ENCODE measurements at places on chromosomes 6 and 20.

DNA sequence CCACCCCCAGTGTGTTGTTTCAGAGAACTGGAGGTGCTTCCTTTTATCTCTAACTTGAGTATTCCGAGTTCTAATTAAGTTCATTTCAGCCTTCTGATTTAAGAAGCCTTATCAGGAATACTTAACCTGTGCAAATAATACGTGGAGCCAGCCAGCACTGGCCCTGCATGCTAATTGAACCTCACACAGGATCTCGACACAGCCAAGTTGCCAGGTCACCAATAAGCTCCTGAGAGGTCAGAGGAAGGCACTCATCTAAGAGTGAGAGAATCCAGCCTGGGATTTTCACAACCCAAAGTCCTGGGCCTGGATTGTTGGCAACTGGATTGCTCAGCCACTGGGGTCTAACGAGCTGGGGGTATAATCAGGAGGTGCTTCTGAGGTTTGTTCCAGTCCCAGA is 157.7 kb upstream of the LRFN2 start:
- DNase-seq = no peak

- no peak for DNase-seq
Measured at GRCh38 chr6:27679308-27679963, 206.5 kb upstream of the ZNF184 start.

DNA sequence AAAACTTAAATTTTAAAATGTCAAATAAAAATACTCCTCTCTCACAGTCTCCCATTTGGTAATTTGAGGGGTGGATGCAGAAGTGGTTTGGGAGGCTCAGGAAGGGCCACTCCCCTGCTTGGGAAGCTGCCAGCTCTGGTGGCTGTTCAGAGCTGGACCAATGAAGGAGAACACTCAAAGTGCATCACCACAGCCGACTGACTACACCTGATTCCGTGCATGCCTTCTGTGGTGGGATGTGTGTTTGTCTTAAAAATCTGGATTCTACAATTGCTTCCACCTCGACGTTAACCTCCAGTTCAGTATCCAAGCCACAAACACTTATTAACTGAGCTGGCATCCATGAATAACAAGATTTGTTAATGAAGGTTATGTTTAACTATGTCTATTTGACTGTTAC is 137.3 kb downstream of the FOXC1 start:
- no peak for DNase-seq

DNA sequence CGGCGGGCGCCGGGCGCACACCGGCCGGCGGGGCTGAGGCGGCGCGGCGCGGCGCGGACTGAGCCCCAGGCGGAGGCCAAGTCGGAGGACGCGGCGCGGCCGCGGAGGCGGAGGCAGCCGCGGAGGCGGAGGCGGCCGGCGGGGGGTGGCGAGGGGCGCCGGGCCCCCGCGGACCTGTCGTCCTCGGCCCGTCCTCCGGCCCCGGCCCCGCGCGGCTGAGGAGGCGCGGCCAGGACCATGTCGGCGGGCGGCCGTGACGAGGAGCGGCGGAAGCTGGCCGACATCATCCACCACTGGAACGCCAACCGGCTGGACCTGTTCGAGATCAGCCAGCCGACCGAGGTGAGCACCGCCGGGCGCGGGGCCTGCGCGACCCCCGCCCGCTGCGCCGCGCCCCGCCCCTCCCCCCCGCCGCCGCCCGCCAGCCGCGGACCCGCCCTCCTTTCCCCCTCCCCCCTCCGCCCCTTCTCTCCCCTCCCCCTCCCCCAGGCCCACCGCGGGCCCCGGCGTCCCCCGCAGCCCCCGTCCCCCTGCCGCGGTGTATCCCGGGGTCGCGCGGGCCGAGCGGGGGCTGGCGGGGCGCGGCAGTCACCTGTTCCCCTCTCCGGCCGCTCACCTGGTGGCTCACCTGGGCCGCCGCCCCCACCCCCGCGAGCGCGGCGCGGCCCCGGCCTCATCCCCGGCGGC is at the start of gene AFDN:
AFDN (plus strand) TSS at position 16 of the 687 bp plus-strand sequence; CDS start at position 238, 222 bp downstream.
- DNase-seq = no peak

DNA sequence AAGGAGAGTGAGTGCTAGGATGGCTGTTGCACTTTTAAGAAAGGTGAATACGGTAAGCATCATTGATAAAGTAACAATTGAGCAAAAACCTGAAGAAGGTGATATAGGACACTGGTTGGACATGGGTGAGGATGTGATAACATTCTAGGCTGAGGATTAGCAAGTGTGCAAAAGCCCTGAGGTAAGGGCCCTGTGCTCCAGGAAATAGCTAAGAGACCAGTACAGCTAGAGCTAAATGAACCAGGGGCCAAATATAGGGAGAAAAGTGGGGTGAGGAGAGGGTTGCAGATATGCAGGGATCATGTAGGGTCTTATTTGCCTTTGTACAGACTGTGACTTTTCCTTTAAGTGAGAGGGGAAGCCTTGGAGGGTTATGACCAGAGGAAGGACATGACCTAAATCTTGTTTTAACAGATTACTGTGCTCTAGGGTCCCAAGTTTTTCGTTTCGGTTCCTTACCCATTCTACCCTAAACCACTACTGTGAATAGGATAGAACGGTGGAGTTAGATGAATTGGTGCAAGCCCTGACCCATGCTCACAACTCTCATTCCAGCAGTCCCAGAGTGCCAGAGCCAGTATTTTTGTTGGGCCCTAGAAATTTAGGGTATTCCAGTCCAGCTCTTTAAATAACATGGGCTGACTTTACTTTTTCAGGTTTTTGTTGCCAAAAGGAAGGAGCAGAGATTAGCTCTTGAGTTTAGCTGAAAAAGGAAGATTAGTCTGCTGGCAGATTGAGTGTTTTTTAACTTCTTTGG is 10.7 kb downstream of the MAPK14 start:
- DNase-seq = no peak

DNA sequence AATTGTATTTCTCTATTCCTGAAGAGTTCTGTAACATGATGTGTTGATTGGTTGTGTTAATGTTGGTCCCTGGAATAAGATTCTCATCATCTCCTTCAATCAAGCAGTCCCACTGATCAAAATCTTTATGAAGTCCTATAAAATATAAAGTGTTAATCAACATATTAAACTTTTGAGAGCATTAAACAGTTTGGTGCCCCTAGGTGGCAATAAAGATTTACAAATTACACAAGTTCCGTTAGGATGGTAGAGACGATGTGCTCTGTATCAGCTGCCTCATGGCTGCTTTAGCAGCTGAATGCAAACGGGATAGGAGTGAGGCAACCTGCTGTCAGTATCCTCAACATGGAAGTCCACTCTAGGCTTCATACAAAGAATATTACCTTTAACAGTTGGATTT is 16.9 kb downstream of the TDRD6 start:
- DNase-seq = no peak

GRCh38 chr6:34131326-34132290 is 14.3 kb downstream of the GRM4 start:
- no peak for DNase-seq

DNA sequence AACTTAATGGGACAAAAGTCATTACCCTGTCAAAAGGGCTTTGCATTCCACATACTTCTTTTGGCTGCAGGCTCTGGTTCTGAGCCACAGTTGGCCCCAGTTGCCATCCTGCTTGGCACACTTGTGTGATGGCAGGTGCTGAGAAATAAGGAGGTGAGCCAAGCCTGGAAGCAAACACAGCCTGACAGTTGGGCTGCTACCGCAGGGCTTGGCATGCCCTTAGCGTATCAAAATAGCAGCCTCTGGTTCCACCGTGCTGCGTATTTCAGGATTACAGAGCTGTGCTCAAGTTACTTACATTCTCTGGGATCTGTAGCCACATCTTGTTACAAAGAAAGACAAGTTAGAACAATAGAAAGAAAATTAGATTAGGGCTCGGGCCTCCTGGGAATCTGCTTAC is 11.1 kb downstream of the MTHFD1L start:
- DNase-seq = no peak

DNA sequence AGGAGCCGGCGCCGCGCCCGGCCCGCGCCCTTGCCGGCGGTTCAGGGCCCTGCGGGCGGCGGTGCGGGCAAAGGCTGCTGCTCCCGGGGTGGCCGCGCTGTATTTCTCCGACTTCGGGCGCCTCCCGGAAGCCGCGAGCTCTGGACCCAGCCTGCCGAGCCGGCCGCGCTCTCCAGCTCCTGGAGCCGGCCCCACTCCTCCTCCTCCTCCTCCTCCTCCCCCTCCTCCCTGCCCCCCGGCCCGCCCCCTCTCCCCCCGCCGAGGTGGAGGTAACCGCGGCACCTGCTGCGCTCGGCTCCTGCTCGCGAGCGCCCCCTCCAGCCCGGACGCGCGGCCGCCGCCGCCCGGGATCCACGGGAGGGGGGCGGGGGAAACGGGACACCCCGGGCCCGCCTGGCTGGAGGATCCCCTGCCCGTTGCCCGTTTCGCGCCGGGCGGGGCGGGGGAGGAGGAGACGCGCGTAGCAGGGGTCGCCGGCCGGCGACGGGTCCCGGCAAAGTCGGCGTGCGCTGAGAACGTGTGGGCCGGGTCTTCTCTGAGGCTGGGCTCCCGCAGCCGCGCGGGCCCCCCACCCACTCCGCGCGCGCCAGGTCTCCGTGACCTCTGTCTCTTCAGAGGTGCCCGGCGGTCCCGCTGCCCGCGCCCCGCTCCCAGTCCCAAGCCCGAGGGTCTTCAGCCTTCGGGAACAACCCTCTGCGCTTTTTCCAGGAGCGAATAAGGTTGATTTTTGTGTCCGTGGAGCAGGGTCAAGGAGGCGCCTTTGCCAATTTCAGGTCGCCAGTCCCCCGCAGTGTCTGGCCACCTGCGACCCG is at the start of gene SLC22A23:
SLC22A23 (minus strand) TSS at position 153 of the 812 bp plus-strand sequence. CDS start 491 bp downstream, outside the sequence.
- DNase-seq = no peak

GRCh38 chr6:160831739-160832138 is 129.7 kb downstream of the PLG start:
- no peak for DNase-seq

GRCh38 chr6:125004198-125004597 is 42.0 kb downstream of the RNF217 start:
- DNase-seq = no peak

DNA sequence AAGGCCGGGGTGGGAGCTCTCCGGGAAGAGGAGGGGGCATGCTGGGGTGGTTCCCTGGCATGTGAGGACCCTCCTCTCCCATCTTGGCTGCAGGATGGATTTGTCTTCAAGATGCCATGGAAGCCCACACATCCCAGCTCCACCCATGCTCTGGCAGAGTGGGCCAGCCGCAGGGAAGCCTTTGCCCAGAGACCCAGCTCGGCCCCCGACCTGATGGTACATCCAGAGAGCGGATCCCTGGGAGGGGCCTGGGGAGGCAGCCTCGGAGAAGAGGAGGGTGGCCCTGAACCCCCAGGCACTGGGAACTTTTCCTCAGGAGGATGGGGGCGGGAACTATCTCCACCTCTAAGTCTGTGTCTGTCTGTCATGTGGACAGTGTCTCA is 4.8 kb downstream of the CDC25B start:
- no peak for DNase-seq

- no peak for DNase-seq
Measured at GRCh38 chr20:62768551-62769287, 27.6 kb upstream of the MRGBP start.

GRCh38 chr20:63567386-63568169 is 6.5 kb downstream of the HELZ2 start:
- DNase-seq = no peak

DNA sequence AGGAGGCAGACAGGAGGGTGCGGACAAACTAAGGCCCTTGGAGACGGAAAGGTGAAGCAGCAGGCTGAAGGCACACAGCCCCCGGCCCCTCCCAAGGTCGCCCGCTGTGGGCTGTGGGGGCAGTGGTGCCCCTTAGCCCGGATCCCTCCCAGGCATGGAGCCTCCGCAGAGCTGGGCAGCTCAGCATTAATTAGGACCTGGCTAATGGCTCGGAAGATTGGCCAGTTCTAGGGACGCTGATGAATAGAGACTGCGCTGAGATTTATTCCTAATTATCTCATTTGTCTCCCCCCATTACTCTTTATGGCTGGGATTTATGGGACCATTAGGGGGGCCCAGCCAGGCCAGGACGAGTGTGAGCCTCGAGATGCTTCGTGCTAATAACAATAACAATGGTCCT is 20.4 kb downstream of the MDFI start:
- DNase-seq = no peak

- DNase-seq = no peak
Measured at GRCh38 chr6:43683708-43684455, 3.7 kb downstream of the MRPS18A start.

GRCh38 chr20:62787321-62787720 is 9.0 kb upstream of the MRGBP start:
- no peak for DNase-seq

GRCh38 chr20:25632940-25633790 is 9.4 kb upstream of the NANP start:
- no peak for DNase-seq

- DNase-seq = no peak
Measured at GRCh38 chr6:117616391-117617209, 14.3 kb upstream of the GOPC start.

- DNase-seq = peak; percentile 72
Measured at GRCh38 chr6:168171673-168172353, 92.8 kb upstream of the FRMD1 start.

GRCh38 chr6:4672772-4673171 is 103.4 kb upstream of the CDYL start:
- no peak for DNase-seq

- DNase-seq = no peak
Measured at GRCh38 chr6:137873273-137873762, 6.3 kb downstream of the TNFAIP3 start.

GRCh38 chr20:58576603-58576970 is 61.4 kb upstream of the APCDD1L start:
- DNase-seq = no peak

DNA sequence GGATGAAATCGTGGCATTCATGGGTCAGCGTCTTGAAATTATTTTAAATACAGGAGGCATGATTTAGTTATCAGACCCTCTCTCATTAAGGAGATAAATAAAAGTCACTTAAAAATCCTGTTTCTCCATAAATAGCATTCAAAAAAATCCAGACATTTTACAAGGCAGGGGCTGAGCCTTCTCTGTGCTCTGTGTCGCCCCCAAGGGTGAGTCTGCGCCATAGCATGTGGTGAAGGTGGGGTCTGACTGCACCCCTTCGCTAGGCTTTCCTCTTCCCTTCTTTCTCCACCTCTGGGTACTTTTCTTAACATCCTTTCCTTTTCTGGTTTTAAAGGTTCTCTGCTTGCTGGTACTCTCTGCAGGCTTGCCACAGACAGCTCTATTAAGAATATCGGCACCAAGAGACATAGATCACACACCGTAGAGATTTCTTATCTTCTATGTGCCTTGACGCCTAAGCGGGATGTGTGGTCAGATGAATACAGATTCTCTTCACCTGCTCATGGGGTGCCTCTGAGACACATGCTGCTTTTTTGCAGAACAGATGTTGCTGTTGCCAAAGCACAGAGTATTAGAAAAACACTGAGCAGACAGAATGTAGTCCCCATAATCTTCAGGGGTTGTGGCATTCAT is 20.1 kb upstream of the FAM209A start:
- DNase-seq = no peak

DNA sequence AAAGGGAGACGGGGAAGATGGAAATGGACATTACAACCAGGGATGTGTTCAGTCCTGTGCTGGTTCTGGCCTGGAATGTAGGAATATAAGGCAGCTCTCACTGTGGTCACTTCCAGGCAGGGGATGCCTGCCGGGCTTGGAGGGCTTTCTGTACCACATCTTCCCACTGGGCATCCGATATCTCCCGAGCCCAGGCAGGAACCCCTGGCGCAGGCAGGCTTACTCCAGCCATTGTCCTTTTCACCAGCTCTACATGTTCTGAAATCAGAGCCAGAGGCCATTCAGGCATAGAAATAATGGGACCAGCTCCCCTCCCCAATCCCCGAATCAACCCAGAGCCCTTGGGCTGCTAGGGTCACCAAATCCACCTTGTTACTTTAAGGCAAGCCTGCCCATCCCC is 1.4 kb downstream of the MEA1 start:
- DNase-seq = no peak

GRCh38 chr6:52208612-52209011 is 22.4 kb downstream of the IL17A start:
- no peak for DNase-seq
